ENCODE measurements at places on chromosomes 11 and 22. TPM values are rescaled to one million over a fixed set of nuclear protein-coding genes. Genes with fewer than 3 reads are reported as not detected.
A peak's percentile ranks its signal among the peaks of the same experiment; 100 is the strongest.

The CARD18 gene
- polyA plus RNA-seq, result not detected

The LYVE1 gene
- 119 TPM for polyA plus RNA-seq

GRCh38 chr11:122190768-122191167 is 74.8 kb upstream of the BLID start:
- DNase-seq, result no peak

- no peak for DNase-seq
These were observed 122.7 kb upstream of the TRPC6 start for GRCh38 chr11:101706541-101706940.

DNA sequence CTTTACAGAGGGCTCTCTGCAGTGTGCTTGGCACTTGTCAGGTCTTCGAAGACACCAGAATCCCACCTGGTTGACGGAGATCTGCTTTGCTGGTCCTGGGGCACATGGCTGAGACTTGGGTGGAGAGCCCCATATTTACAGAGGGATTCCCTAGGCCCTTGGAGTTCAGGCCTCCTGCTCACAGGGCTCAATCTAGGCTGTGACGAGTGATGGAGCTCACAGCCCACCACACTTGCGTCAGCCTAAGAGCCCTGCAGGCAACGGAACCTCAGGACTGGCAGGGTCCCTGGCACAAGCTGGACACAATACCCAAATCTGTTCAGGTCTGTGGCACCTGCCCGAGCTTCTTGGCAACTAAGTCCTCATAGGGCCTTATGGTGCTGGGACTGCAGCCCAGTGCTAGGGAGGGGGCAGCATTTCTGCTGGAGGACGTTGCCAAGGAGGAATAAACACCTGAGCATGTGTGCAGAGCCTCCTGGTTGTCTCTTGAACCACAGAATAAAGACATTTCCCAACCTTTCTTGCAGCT is 59.1 kb downstream of the KCNC1 start:
- DNase-seq, result no peak

GRCh38 chr11:126480410-126481302 is 125.2 kb downstream of the ST3GAL4 start:
- peak; percentile 78 for DNase-seq

DNA sequence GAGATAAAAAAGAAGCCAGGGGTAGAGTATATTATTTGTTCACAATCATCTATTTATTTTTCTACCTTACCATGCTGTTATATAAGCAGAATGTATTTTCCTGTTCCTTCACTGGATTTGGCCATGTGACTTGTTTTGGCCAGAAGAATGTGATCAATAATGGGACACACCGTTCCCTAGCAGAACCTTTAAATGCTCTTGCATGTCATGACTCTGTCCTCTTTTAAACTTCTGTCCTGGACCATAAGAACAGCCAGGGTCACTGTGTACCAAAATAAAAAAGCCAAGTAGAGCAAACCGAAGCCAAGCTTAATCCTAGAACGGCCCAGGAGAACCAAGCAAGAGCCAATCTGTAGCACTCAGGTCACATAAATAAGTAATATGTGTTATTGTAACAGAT is 1682.4 kb downstream of the LRRC4C start:
- DNase-seq, result no peak

DNA sequence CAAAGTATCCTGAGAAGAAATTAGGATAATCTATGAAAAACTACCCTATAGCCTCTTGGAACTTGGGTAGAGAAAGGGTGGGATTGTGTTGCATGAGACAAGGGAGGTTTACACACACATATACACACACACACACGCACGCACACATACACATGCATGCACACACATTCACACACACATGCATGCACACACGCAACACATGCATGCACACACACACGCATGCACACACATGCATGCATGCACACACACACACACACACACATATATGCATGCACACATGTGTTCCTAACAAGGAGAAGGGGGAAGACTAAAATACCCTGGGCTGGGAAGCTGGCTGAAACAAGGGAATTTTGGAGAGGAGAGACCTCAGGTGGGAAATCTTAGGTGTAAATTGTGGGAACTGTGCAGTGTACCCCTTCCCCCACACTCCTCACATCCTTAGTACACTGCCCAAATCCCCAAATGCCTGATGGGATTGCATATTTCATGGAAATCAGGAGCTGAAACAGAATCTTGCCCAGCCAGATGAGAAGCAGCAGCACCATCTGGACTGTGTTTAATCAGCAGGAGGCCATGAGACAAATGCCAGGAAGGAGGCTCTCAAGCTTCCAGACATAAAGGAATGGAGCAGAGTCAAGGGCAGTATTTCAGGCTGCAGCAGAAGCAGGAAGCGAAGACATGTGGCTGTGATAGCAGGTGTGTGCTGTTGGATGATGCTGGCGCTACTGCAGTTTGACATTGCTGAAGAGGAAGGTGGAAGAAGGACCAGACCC is 14.6 kb upstream of the POLD3 start:
- no peak for DNase-seq

GRCh38 chr22:27476729-27477128 is 324.8 kb downstream of the MN1 start:
- DNase-seq, result no peak

Measured in small intestine (tissue), 16 donors.